ENCODE measurements at places on chromosomes 6 and 20.

DNA sequence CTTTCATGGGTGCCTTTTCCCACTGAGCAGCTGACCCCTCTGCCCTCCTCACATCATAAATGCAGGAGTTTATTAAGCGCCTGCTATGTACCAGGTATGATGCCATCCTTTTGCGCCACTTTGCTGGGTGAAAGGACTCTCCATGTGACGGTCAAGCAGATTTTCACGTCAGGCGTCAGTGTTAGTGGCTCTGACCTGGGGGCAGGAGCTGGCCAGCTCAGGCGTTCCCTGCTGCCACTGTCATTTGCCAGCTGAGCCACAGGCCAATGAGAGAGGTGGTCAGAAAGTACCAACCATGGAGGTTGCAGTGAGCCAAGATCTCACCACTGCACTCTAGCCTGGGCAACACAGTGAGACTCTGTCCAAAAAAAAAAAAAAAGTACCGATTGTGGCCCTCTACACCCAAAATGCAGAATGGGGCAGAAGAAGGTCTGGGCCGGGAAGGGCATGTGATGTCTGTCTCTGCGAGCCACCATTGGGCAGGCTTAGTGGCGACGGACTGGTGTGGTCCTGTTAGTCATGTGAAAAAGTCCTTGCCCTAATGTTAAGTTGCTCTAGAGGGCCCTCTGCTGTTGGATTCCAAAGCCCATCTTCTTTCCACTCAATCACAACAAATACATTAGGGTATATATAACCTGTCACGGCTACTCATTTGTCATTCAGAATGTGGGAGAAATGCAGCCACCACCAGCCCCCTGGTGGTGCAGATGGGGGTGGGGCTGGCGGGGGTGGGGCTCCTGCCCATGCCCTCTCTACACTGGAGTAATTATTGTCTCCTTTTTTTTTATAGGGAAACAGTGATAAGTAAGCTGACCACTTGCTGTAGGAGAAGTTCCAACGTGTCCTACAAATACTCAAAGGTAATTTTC, 18.4 kb upstream of the SLC22A1 start:
- DNase-seq: peak; percentile 12

GRCh38 chr20:52405417-52405816, 213.8 kb upstream of the ZFP64 start:
- DNase-seq: no peak

DNA sequence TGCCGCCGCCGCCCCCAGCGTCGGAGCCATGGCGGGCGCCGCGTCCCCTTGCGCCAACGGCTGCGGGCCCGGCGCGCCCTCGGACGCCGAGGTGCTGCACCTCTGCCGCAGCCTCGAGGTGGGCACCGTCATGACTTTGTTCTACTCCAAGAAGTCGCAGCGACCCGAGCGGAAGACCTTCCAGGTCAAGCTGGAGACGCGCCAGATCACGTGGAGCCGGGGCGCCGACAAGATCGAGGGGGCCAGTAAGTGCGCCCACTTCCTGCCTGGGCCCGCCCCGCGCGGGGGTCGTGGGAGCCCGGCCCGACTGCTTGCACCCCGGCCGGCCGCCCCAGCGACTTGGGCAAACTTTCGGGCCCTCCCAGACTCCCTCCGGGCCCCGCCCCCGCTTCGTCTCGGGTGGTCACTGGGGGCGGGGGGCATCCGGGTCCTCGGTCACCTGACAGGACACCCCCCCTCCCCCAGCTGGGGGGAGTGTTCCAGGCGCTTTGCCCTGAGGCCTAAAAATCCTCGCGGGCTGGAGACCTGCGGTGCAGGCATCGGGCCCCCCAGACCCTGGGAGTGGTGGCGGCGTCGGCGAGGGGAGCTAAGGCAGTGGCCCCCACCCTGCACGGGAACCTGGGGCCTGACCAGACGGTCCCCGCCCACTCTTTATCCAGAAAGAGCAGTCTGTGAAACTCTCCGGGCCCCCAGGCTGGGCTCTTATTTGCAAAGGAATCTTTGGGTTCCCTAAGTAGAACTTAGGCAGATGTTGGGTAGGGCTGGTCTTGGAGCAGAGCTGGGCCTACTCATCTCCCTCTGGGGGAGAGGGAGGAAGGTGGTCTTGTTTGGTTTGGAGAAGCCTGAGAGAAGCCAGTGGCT, 501 bp downstream of the PLCG1 start:
- DNase-seq: no peak

DNA sequence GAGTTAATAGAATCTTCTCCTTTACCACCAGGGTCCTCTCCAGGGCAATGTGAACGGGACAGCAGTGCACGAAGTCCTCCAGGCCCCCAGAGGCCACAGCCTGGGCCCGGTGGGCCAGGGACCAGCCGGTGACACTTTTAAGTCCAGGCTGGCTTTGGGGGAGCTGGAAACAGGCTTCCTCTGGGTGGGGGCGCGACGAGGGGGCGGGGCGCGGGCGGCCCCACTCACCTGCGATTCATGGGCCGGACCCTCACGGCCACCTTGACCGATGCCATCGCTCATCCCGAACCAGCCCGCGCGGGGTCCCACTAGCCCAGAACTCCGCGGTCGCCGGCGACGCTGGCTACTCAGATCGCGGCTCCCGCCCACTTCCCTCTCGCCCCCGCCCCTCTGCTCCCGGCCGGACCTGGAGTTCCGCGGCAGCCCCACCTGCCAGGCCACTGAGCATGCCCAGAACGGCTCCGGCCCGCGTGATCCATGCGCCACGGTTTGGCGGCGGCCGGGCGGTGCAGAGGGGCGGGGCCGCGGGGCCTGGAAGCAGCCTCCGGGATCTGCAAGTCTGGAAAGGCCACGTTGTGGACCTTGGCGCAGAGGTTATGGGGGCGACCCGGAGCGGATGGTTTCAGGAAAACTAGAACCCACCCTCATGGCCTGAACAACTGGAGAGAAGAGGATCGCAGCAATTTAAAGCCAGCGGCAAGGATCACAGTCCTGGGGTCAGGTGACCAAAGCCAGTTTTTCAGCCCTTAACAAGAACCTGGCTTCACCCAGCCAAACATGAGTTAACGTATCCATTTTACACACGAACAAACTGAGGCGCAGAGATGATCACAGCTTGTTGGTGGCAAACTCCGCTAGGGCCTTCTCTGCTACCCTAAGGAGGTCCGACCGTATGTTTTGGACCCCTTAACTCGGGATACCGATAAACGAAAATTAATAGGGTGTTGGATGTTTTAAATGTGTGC, at the start of gene KIF16B:
Gene KIF16B (minus strand): TSS at position 448 of the 965 bp plus-strand sequence. CDS start 173 bp downstream, at position 275.
- DNase-seq: peak; percentile 62

DNA sequence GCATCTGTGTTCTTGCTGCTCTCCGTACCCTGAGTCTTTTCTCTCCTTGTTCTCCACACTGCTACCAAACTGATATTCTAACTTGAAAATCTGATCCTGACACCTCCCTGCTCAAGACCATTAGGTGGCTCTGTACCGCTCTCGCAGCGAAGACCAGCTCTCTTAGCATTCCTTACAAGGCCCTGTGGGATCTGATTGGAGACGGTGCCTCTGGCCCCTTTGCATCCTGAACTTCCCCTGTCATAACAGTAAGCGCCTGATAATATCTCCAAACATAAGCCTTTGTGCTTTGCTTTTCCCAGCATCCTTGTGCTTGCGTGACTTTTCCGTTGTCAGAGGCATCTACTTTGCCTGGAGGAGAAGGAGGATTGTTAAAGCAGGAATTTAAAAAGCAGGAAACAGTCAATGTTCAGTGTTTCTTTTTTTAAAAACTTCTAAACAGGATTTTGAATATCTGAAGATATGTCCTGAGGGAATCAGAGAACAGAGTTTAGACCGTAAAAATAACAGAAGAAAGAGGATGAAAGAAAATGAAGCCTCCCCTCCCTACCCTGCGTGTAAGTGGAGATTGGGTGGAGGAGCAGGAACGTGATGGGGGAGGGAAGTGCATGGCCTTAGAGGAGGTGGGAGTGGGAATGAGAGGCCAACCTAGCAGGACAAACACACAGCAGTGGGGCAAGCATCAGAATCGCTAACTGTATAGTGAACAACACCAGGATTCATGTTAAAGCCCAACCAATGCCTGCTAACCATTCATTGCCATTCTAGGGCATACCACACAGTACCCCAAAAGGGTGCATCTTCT, 89.2 kb upstream of the STMND1 start:
- DNase-seq: no peak

- no peak for DNase-seq
These were observed 31.0 kb upstream of the BHLHE23 start for GRCh38 chr20:63037669-63038268.

DNA sequence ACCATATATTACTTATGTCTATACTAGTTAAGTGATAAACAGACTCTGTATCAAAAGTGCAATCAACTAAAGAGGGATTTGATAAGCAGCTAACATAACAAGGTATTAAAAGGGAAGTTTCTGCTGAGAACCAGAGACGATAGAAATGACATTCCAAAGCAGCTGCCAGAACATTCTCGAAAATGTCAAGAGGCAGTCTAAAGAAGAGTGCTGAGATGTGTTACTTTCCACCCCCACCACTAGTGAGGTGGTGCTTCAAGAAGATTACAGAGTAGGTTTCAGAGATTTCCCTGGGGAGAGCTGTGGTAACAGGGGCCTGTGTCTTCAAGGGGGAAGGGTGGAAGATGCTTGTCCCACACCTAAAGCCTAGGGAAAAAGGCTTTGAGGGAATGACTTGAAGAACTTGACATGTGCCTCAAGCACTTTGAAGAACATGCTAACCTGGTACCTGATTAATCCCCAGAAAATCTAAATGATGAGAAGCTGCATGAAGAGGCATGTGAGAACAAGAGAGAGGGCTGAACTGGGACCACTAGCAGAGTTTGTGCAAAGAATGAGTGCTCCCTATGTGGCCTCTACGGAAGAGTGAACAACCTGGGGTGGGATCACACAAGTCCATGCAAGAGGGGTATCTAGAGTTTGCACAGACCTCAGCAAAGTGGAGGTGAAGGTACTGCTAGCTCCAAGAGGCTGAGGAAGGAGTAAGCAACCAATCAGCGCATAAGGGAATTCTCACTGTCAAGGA, 5.0 kb downstream of the FAM184A start:
- no peak for DNase-seq

DNA sequence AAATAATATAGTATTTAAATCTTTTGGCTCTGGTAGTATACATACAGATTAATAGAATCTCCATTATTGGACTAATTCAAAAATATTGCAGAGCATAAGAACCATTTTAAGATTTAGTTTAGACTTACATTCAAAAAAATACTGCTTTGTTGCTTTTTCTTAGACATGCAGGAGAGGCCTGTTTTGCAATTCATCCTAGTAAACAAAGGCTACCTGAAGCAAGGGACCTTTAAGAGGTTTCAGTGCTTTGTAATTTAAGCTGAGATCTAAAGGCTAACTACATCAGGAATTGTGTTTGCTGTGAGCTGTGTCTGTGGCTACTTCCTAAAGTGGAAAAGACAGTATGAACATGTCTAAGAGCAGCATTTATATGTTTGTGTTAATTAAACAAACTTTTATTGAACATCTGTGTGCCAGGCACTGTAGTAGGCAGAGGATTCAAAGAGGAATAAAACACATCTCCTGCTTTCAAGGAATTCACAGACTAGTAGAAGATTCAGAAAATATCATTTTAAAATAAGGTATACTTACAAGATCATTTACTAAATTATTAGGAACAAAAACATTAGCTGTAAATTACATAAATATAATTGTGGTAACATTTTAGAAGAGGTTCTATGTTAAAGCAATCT, 29.1 kb upstream of the CALHM6 start:
- no peak for DNase-seq
